ENCODE measurements at places on chromosomes 1 and 21. TPM values are rescaled to one million over a fixed set of nuclear protein-coding genes. Genes with fewer than 3 reads are reported as not detected.

FCAMR gene
- total RNA-seq = not detected

LORICRIN gene
- not detected for total RNA-seq

AMPD1 gene
- not detected for total RNA-seq

GRCh38 chr1:38735651-38736161, 123.9 kb downstream of the RRAGC start:
- no peak for ATAC-seq

- ATAC-seq = no peak
Measured at GRCh38 chr1:43383449-43383848, 6.2 kb downstream of the MED8 start.

- ATAC-seq = no peak
Measured at GRCh38 chr1:31696242-31696641, 7.6 kb downstream of the COL16A1 start.

DNA sequence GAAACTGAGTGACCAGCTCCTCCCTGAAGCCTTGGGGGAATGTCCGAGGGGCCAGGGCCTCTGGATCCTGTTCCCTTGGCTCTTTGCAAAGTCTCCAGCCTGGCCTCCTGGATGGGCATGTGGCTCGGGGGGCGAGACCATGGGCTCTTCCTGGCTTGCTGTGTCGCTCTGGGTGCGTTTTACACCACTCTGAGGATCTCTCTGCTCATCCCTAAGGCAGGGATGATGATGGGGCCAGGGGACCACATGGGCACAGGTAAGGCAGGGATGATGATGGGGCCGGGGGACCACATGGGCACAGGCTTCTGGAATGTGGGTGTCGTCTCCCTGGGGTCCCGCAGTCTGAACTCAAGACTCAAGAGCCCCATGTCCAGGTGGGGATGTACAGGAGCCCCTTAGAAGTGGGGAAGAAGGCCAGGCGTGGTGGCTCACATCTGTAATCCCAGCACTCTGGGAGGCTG, 17.7 kb downstream of the TP73 start:
- ATAC-seq = no peak

All from activated T-helper 17 cell treated with anti-CD3 and anti-CD28 coated beads, Interleukin-2, amount 50 U/mL, for 72 hours (primary cell).